ENCODE measurements at places on chromosomes 2 and 18.
A peak's percentile ranks its signal among the peaks of the same experiment; 100 is the strongest.

DNA sequence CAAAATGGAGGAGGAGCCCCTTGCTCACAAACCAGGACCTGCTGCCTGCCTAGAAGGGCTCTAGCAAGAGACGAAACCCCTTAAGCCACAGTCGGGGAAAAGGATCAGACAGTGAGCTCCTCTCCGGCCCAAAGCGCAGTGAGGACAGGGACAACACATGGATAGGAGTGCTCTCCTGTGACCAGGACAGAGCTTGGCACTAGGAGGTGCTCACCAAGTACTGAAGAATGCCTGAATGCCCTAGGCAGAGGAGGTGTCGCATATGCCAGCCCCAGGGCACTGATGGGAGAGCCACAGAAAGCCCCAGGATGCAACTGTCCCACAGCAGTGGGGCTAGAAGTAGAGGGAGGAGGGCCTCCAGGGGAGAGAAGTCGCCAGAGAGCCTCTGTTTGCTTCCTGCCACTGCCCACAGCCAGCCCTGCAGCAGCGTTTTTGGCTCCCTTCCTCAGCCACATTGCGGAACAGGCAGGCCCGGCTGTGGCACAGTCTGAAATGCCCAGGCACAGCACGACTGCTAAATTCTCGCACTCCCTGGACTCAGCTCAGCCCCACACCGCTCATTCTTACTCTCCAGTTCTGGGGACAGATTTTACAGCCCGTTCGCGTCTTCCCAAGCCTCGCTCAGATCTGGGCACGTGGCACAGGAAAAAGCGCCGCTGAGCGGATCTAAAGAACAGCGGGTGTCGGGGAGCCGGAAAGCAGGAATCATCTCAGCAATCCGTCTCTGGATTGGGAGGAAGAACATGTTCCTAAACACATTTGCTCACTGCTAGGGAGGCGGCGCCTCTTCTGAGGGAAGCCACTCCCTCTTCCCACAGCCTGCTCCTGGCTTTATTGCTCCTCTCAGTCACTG, 98.7 kb upstream of the POU3F3 start:
- DNase-seq: no peak

GRCh38 chr18:48033790-48034650, 103.6 kb upstream of the SMAD2 start:
- DNase-seq: no peak

- DNase-seq: peak; percentile 47
Measured at GRCh38 chr2:191501561-191502168, 176.3 kb upstream of the NABP1 start.

GRCh38 chr2:195037045-195037444, 620.0 kb upstream of the SLC39A10 start:
- no peak for DNase-seq

GRCh38 chr18:78151234-78151633, 828.4 kb upstream of the SALL3 start:
- DNase-seq: no peak

DNA sequence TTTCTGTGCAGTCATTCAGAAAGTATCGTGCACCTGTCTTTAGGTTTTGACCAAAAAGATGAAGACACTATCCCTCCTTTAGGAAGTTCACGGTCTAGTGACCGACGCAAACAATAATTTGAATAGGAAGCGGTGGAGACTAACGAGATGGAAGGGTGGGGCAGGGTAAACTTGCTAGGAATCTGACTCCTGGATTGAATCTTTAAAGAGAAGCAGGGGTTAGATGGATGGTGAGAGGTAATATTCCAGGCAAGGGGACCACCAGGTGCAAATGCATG, 651 bp upstream of the TXNL1 start:
- no peak for DNase-seq

DNA sequence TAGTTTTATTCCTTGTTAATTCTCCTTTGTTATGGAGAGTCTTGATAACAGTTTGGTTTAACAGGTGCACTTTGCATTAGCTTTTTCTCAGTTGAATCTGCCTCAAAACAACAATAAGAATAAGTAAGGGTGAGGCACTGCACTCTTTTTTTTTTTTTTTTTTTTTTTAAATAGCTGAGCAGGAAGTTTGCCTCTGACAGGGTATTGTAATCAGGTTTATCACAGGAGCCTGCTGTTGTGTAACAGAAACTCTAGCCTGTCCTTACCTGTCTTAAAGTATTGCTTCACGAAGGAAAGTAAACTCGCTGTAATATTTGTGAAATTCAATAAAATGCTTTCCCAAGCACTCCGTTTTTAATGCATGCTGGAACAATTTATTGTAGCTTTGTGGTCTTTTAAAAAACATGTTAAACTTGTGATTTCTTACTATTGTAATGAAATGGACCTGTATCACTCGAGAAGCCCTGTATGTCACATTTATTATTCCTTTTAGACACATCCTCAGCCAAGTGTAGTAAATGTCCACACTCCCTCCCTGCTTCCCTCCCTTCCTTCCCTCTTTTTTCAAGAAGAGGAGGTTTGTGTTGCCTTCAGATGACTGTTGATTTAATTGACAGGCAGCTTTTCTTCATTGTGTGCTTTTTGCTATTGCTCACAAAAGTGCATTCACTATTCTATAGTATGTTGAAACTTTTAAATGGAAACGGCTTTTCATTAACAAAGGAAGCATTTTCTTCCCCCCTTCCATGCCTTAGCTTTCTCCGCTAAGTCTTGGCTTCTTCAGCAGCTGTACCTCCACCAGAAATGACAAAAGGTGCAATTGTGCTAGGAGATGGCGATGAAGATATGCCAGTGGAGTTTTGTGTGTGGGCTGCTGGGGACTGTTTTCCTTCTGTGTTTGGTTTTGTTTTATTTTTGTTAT, 52.7 kb downstream of the TAF1B start:
- DNase-seq: no peak

DNA sequence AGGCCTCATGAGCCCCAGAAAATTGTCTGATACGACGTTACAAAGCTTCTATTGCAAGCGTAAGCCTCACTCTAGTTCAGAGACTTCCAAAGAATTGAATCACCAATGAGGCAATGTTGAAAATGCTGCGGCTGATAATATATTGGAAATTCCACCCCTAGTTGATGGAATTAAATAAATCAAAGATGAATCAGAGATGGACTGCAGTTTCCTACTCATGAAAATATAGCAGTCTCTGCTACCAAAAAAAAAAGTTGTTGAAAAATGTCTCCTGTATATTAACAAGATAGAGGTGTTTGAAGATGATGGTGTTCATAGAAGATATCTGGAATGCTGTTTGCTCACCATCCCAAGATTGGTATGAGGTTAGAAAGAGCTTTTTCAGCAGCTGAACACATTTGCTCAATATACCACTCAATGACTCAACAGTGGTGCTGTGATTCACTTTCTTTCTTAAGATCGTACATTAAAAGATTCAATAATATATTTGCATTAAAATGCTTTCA, 99.8 kb upstream of the ARHGAP28 start:
- DNase-seq: no peak

GRCh38 chr2:28415010-28415409, 22.4 kb downstream of the FOSL2 start:
- no peak for DNase-seq

DNA sequence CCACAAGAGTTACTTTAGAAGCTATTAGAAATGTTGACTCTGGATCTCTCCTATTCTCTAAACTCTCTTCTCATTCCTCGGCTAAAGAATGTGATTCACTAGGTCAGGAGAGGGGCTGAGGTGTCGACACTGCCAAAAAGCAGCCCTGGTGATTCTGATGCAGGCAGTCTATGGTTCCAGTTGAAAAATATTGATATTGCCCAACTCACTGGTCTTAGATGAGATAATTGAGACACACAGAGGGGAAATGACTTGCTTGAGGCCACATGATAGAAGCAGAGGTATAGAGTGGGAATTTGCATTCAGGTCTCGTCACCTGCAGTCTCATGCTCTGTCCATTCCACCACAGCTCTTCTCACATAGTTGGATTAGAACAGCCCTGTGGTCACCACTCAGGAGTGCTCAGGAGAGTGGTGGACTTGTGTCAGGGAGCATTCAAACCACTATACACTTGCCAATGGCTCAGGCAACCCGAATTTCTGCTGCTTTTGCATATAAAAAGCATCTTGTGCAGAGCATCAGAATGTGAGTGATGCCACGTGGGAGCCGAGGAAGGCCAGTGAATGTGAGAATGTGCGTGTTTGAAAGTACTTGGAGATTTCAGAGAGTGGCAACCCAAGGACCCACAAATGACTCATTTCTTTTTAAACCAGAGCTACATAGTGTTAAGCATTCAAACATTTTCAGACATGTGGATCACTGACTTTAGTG, 65.1 kb upstream of the CTLA4 start:
- no peak for DNase-seq

DNA sequence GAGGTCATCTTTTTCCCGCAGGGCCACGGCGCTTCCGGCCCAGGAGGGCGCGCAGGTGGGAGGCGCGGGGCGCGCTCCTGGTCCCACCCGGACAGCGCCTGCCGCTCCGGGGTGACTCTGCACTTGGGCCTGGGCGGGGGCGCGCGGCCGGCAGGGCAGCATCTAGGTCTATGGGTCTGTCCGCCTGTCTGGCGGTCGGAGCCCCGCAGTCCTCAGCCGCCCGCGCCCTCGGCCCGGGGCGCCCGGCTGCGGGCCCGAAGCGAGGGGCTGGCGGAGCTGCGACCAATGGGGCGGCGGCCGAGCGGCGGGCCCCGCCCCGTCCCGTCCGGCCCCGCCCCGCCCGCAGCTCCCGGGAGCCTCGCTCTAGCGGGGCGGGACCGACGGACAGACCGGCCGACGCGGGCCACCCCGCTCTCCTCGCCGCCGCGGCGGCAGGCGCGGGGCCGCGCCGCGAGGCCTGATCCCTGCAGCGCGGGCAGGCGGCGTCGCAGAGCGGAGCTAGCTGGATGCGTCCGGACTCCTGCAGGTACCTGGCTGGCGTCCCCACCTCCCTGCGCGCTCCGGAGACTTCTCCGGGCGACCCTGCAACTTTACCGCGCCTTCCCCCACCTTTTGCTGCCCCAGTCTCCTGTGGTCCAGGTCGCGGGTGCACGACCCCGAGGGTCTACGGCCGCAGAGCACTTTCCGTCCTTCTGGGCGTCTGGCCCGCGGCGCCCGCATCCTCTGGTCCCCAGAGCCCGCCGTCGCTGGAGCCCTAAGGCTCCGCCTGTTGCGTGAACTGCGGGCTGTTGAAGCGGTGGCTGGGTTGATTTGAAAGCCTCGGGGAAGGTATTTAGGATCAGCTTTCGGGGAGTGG, at the start of gene KCNS3:
TSS of gene KCNS3 (plus strand) at position 387 of the 856 bp plus-strand sequence. CDS start 52,342 bp downstream, outside the sequence.
- no peak for DNase-seq

GRCh38 chr18:67131498-67131897, 385.0 kb downstream of the DSEL start:
- DNase-seq: no peak

- no peak for DNase-seq
Measured at GRCh38 chr2:191740759-191741158, 62.8 kb downstream of the NABP1 start.

DNA sequence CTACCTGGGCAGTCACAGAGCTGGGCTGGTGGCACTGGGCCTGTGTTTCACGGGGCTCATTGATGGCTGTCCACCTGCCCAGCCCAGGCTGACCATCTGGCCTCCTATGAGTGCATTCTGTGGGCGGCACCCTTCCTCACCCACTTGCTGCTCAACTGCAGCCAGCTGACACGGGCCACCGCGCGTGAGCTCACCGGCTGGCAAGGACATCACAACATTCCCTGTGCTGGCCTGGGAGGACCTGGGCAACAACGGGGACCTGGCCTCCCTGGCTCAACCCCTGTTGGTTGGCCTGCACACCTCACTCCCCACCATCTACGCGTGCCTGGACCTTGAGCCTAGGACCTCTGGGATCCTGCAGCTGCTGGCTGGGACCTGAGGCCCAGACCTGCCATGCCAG, 98.2 kb upstream of the DTNA start:
- no peak for DNase-seq

DNA sequence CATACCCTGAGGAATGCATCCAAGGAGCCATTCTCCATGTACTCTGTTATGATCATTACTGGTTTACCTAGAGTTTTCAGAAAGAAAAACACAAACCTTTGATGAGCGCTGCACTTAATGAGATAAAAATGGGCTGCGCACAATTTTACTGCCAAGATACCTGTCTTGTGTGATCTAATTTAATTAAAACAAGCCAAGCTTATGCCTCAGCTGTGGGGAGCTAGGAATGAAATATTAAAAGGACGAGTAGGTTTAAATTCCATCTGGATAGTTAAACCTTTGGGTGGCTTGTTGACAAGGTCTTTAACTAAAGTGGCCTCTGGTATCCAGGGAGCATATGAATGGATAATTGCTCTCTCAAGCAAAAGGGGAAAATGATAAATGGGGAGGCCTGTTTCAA, 135.0 kb downstream of the EPHA4 start:
- DNase-seq: no peak

DNA sequence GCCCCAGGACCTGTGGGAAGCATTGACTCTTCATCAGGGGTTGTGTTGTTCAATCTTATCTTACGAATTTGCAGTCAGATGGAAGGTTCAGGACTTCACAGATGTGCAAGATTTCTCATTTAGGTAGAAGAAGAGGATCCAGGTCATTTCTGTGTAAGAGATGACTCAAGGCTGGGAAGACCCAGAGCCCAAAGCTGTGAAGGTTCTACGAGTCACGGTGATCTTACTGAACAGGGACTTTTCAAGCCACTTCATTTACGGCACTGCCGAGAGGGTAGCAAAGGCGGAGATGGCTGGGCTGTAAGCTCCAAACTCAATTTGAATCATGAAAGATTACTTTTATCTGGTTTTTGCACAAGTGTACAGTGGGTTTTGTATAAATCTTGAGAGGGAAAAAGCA, 228.0 kb upstream of the MEX3C start:
- no peak for DNase-seq

DNA sequence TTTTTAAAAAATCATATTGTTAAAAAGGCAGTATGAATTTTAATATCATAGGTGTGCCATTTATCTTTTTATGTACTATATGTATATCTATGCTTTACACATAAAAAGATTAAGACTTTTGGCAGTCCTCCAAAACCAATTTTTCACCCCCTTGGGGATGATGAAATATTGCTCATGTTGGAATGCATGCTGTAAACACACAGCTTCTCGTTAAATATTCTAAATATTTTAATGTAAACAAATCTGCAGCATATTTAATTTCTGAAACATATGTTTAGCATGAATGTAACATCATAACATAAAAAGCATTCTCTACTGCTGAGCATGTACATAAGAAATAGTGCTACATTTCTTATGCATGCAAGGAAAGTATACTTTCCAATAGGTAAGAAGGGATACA, 484.3 kb upstream of the LRATD1 start:
- DNase-seq: no peak

Measured in SW 1271 (cell line).